ENCODE measurements at places on chromosomes 16 and 17.
A peak's percentile ranks its signal among the peaks of the same experiment; 100 is the strongest.

DNA sequence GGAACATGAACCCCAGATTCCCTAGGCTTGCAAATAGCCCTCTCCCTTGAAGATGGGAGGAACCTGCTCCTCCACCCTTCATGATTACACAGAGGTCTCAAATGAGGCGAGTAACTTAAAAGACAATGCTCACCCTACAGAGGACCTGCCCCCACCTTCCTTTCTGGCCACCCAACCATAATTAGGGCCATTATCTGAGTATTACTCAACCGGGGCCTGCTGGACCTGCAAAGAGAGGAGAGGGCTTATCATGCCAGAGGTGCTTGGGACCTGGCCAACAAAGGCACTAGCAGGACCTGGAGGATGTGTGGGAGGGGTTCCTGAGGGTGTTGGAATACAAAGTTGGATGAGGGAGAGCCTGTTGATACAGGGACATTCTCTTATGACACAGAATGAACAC lies 42.4 kb downstream of the RNF157 start:
- no peak for DNase-seq

GRCh38 chr16:83307594-83307992 lies 500.2 kb upstream of the HSBP1 start:
- DNase-seq: no peak

GRCh38 chr16:53022374-53022773 lies 30.3 kb downstream of the CHD9NB start:
- peak; percentile 45 for DNase-seq

DNA sequence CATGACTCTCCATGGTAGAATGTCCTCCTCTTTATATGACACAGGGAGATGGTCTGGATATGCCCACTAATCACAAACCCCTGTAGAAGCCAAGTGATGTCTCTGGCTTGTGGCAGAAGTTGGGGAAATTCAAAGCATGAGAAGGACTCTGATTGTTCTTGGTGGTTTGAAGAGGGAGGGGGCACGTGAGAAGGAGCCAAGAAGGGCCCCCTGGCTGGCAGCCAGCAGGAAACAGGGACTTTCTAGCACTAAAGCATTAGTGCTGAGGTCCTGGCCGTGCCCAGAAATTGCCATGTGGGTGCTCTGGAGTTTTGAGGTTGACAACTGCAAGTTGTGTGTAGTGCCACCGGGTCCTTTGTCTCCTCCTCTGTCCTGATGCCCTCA lies 199.9 kb downstream of the LGALS9B start:
- no peak for DNase-seq

DNA sequence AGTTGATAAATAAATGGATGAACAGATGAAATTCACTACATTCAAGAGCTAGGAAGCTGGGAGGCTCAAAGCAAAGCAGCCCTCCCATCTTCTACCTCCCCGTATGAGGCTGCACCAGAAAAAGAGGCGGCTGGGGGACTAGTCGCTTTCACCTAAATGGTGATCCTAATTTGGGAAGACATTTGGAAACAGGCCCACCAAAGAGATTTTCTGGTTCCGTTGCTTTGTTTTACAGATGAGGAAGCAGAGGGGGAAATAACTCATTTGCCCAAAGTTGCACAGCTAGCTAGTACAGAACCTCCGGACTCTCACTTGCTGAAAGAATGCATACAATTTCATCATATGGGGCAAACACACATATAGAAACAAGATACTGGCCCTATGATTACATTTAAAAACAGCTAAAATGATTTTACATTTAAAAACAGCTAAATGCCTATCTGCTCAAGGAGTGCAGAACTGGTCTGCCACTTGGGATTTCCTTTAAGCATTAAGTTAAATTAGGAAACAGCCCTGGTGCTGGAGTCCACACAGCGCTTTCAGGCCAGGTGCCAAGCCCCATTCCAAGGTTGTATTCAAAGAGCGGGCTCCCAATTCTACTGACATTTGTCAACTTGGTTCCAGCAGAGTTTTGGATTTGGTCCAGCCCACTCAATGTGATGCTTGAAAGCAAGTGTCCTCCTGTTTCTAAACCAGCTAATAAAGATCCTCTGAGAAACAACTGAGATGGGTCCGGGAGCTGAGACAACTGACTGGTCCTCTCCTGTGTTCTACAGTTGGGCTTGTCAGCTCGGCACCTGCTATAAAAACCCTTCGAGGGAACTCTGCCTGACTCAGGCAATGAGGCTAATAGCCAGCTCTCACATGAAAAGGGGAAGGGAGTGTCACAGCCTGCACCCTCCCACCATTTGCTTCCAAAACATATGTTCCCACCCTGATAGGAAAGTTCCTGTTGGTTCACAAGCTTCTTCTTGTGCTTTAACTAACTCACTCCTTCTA lies 11.7 kb downstream of the ERN1 start:
- no peak for DNase-seq

- DNase-seq: no peak
Observed at GRCh38 chr17:64781014-64781756, 119.1 kb upstream of the SMURF2 start.

DNA sequence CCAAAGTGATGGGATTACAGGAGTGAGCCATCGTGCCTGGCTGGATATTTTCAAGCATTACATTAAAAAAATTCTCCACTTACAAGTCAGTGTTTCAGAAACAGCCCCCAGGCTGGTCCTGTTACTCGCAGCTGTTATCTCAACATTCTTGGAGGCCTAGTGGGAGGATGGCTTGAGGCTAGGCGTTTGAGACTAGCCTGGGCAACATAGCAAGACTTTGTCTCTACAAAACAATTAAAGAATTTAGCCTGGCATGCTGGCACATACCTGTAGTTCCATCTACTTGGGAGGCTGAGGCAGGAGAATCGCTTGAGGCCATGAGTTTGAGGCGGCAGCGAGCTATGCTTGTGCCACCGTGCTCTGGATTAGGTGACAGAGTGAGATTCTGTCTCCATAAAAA lies 26.5 kb upstream of the SPNS3 start:
- no peak for DNase-seq

DNA sequence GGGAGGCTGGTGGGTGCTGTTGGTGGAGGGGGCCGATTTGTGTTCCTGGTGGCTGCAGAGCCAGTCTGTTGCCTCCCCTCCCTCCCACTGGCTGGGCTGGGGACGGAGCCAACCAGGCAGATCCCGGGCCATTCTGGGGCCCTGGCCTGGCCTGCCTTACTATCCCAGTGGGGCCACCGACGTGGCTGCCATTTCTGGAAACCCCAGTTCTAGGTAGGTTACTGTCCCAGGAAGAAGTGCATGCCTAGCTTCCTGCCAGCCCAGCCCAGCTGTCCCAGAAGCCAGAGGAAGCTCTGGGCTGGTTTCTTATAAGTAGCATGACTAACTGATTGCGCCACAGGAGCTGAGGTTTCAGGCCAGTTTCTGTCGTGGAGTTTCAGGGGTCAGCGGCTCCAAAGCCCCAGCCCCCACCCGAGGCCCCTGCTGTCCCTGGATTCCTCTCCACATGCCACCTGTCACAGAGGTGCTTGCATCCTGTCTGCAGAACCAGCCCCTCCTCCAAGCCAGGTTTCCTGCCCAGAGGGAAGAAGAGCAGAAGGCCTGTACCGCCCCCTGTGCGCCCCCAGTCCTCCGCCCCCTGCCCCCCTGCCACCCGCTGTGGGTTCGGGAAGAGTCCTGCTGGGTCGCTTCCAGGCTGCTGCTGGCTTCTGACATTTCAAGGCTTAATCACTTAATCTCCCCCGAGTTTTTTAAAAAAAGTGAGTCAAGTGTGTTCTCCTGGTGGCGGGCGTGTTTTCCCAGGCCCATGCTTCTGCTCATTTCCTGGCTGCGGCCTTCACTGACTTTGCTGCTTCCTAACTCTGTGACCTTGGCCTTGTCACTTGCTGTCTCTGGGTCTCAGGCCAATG lies 13.2 kb downstream of the IL4R start:
- DNase-seq: peak; percentile 96

- peak; percentile 25 for DNase-seq
Observed at GRCh38 chr17:9522074-9522473, 53.5 kb downstream of the STX8 start.

GRCh38 chr16:24685539-24686432 lies 43.7 kb upstream of the TNRC6A start:
- DNase-seq: no peak

GRCh38 chr16:10188236-10188635 lies 6.0 kb upstream of the GRIN2A start:
- no peak for DNase-seq

DNA sequence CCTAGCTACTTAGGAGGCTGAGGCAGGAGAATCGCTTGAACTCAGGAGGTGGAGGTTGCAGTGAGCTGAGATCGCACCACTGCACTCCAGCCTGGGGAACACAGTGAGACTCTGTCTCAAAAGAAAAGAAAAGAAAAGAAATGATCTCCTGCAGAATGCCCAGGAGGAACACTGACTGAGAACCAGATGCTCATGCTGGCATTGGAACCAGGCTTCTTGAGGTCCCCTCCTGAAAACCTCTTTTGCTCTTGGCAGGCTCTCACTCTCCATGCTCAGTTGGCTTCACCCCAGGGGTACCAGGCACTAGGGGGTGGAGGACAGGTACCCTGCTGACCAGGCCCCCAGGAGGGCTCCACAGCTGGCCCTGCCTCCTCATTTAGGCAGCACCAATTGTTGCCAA lies 8.5 kb upstream of the TNFRSF17 start:
- no peak for DNase-seq

GRCh38 chr17:71505200-71505599 lies 615.6 kb upstream of the SOX9 start:
- DNase-seq: no peak

DNA sequence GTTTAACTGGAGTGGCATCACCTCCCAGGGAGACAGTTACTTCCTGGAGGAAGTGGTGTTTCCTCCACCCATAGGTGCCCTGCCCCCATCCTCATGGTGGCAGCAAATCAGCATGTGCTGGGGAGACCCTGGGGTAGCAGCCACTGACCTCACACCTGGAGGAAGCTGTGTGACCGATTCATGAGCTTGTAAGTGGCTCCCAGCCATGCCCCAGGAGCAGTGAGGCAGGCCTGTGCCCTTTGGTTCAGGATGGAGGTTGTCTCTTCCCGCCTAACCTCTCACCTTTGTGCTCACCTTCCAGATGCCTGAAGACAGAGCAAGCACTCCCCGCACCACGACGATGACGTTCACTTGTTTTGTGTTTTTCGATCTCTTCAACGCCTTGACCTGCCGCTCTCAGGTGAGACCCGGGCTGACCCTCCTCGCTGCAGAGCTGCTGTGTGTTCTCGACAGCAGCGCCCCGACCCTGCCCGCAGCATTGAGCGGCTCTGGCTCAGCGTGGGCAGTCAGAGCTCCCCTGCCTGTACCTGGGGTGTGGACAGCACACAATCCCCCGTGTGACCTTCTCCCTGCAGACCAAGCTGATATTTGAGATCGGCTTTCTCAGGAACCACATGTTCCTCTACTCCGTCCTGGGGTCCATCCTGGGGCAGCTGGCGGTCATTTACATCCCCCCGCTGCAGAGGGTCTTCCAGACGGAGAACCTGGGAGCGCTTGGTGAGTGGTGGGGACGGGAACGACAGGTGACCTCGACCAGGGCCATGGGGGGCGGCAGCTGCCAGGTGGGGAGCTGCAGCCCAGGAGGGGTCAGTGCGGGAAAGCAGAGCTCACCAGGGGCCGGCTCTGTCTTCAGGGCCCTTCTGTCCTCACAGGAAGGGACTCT lies 42.8 kb downstream of the MEAK7 start:
- no peak for DNase-seq

GRCh38 chr16:54923055-54923473 lies 7.6 kb upstream of the IRX5 start:
- no peak for DNase-seq

DNA sequence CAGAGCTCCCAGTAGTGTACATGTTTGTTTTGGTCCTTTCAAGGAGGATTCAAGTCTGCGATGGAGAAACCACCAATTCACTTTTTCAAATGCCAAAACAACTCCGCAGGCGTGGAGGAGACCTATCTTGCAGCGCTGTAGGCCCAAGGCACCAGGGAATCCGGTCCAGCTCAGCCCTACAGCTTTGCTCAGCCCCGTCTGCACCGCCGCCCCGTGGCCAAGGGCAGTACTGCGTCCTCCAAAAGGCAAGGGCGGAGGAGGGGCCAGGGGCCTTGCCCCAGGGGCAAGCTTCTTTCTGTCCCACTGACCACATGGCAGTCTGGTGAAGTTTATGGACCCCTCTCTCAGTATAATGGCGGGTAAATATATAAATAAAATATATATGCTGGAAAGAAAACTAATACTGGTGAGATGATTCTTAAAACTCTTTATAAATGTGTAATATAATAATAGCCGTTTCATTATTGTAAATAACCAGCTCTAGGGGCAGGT lies 709 bp upstream of the CD300LG start:
- peak; percentile 57 for DNase-seq

GRCh38 chr17:56987283-56987834 lies 9.4 kb downstream of the SCPEP1 start:
- DNase-seq: no peak

GRCh38 chr16:88340755-88341150 lies 42.0 kb upstream of the ZNF469 start:
- no peak for DNase-seq

DNA sequence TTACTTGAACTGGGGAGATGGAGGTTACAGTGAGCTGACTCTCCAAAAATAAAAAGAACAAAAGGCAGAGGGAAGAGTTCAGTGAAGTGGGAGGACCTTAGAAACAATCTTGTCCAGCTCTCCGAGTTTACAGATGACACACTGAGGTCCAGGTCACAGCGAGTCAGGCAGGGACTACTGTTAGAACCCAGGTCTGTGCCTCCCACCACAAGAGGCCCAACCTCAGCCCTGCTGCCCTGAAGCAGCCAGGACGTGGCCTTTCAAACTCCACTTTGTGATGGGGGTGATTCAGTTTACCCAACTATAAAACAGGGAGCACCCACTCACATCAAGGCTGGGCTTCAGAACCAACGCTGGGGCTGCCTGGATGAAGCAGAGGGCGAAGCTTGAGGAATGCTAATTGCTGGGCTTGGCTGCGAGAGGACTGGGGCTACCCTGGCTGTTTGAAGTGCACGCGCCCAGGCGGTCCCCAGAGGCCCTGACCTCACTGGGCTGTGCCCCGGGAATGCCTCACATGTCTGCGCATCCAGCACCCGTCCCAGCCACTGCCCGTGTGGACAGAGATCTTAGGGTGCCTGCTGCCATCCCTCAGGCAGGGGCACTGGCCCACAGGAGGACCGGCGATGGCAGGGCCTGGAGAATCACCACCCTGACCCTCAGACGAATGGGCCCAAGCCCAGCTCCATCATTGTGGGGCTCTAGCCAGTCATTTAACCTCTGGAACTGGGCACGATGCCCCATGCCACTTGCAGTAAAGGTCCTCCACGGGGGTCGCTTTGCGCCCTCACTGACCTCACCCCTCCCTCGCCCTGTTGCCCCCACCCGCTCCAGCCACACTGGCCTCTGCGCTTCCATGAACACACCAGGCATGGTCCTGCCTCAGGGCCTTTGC lies 11.4 kb downstream of the SLC5A10 start:
- no peak for DNase-seq

DNA sequence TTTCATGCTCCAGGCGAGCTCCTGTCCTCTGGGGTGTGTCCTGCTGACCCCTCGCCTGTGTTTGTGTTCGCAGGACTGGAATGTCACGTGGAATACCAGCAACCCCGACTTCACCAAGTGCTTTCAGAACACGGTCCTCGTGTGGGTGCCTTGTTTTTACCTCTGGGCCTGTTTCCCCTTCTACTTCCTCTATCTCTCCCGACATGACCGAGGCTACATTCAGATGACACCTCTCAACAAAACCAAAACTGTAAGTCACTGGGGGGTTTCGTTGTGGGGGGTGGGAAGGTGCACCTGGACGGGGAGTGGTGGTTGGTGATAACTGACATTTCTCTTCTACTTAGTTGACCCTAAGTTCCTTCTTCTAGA lies 58.3 kb downstream of the ABCC1 start:
- DNase-seq: no peak

Measured in iPS DF 19.7 (cell line).